NCI-H1436 treated with DMSO at 0.1 percent for 48 hours (cell line): ENCODE measurements at places on chromosomes 1 and 21.

GRCh38 chr1:99943223-99943794 lies 26.5 kb upstream of the SLC35A3 start:
- peak; percentile 47 for DNase-seq

- DNase-seq: no peak
These were observed 9.6 kb downstream of the ARHGEF16 start for GRCh38 chr1:3463891-3464648.

GRCh38 chr1:187336441-187337168 lies 507.9 kb downstream of the PLA2G4A start:
- no peak for DNase-seq

DNA sequence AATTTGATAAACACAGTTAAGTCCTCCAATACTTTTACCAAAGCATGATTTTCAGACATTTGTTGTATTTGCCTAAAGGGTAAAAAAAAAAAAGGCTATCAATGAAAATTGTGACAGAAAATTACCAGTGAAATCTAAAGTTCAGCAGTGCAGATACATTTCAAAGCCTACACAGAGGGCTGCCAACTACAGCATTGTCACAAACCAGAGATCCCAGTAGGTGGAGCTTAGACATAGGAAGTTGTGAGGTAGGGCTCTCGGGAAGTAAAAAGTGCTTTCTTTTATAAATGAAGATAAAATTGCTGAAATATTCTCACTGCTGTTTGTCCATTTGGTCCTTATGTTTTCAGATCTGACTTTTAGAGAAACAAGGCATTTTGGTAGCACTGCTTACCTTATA lies 123.0 kb downstream of the DYRK1A start:
- no peak for DNase-seq

DNA sequence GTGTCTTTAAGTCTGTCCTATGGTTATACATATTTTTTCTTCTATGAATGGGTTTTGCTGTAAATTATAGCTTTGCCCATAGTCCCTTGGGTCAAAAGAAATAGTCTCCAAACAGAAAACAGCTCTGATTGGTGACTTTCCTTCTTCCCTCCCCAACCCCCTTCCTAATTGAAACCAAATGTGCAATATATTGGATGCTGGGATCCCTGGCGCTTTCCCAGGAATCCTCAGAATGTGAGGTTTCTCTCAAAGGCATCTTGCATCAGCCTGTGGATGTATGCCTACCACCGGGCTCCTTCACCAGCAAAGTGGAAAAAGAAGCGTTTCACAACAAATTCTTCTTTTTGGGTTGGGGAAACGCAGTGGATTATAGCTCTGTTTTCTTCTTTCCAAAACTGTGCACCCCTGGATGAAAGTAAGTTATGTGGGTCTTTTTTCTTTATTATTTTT lies at the start of gene DDR2:
Gene DDR2, plus strand, starts transcription at position 248 of the 450 bp plus-strand sequence. CDS start 86,600 bp downstream, outside the sequence.
- DNase-seq: no peak
